GM23248 (cell line): ENCODE measurements at places on chromosomes 3 and 15. TPM values are rescaled to one million over a fixed set of nuclear protein-coding genes. Genes with fewer than 3 reads are reported as not detected.

TMC3 gene
- total RNA-seq = not detected in 2 replicates

DNA sequence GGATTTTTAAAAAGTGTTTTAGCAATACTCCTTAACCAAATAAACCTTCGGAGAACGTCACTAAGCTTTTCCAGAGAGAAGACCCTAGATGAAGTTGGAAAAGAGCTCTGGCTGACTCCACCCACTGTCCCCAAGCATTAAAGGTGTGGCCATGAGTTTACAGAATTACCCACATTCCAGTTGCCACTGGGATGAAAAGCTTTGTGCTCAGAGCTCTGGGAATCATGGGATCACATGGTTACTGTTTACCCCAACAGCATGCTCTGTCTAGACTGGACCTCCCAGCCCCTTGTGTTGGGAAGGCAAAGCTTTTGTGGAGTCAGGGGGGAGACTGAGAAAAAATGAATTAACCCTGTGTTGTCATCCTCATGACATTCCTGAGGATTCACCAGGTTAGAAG lies 55.3 kb downstream of the CCK start:
- DNase-seq = no peak

- peak; percentile 64 for DNase-seq
Observed at GRCh38 chr3:57556459-57557084, 498 bp downstream of the PDE12 start.

TRIM42 gene
- total RNA-seq = not detected in 2 replicates

DNA sequence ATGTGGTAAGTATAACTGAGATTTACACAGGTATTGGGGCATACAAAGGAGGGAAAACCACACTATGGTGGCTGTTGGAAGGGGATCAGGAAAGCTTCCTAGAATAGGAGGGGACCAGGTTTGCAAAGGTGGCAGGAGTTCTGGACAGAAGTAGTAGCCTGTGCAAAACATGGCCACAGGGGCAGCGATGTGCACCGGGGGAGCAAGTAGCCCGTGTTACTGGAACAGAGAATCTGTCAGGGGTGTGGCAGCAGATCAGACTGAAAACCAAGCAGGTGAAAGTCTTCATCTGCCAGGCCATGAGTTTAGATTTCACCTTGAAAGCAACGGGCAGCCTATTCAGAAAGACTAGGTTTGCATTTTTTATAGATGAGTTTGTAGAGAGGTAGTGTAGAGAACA lies 182.3 kb upstream of the LPP start:
- DNase-seq = no peak

CD200R1 gene
- total RNA-seq = 0.38 TPM in 1 of 2 replicates, not detected in the other

FRG2C gene
- total RNA-seq = not detected in 2 replicates

GRCh38 chr15:85688711-85689110 lies 106.0 kb downstream of the KLHL25 start:
- DNase-seq = no peak

DNA sequence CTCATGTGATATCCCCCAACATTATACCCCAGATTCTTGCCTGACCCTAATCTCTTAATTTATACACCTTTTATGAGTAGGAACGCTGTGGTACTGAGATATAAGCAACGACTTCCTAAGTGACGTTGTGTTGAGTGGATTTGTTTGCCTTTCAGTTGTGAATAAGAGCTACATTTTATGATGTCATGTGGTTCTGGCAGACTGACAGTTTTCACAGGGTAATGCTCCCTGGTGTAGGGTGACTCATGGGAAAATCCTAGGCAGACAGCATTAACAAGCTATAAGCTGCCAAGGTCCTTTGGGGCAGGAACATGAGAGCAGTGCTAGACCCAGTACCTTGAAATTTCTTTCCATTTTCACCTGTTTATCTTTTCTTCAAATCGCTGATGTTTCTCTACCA lies 11.2 kb downstream of the C3orf52 start:
- DNase-seq = peak; percentile 98

SLC28A1 gene
- not detected in 2 replicates for total RNA-seq

DNA sequence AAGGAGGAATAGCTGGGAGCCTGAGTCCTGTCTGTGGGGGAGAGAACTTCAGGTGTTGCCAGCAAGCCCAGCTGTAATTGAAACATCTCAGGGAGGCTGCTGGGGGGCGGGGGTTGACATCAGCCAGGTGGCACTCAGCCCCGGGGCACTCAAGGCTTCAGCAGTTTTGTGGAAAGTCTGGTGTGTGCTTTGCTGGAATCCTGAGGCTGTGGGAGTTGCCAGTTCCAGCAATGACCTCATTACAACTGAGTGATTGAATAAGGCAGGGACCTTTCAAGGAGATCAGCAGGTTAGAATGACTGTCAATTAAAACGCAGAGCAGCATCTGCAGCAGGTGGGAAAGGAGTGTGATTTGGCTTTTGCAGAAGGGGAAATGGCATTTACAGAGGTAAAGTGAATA lies 75.7 kb downstream of the FAM43A start:
- DNase-seq = no peak

- DNase-seq = no peak
Observed at GRCh38 chr3:147574621-147575020, 165.5 kb downstream of the ZIC1 start.

COLQ gene
- 0.32 and 1.1 TPM in 2 replicates for total RNA-seq

GRCh38 chr15:44706401-44706800 lies 4.7 kb downstream of the PATL2 start:
- no peak for DNase-seq

TGM4 gene
- not detected in 2 replicates for total RNA-seq

ZBTB38 gene
- 159 and 175 TPM in 2 replicates for total RNA-seq

AMOTL2 gene
- 336 and 347 TPM in 2 replicates for total RNA-seq

- no peak for DNase-seq
Observed at GRCh38 chr15:60602323-60602722, 123.4 kb upstream of the ICE2 start.

DNA sequence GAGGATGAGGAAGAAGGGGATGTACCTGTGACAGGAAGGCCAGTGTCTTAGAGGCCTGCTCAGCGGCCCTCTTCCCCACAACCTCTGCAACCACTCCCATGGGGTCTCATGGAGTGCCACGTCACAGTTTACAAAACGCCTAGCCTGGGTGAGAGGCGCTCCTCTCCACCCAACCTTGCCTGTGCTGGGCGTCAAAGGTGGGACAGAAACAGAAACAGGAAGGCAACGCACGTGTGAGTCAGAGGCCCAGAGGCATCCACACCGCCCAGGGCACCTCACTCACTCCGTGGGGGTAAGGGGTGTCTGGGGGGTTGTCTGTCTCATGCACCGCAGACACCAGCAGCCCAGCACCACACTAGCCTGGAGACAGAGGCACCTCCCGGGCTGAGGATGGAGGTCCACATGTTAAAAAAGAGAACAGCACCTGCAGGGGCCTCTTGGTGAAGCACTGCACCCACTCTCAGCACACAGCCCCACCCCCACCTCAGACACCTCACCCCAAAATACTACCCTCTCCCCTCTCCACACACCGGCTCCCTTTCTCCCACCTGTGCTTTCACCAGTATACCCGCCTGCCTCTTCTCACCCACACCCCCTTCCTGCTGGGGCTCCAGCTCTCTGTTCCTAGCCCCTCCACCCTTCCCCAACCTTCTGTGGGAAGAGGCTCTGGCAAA lies 4.7 kb upstream of the CALML4 start:
- no peak for DNase-seq

SPTSSB gene
- not detected in 2 replicates for total RNA-seq

GRCh38 chr15:60152386-60152785 lies 148.3 kb downstream of the FOXB1 start:
- no peak for DNase-seq

DNA sequence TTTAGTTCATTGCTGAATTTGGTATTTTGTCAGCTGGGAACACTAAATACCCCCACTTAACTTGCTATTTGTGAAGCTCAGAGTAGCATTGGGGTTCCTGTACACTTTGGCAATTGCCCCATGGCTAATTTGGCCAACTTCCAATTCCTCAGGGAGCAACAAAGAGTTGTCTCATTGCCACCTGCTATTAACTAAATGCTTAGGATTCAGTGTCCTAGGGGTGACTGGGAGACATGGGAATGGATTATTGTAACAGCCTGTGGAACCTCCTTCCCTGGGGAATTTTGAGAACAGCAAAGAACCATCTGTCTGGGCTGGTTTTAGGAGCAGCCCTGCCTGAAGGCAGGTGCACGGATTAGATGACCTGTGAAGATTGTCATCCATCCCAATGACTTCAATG lies 437.4 kb upstream of the TPRG1 start:
- DNase-seq = no peak

DNA sequence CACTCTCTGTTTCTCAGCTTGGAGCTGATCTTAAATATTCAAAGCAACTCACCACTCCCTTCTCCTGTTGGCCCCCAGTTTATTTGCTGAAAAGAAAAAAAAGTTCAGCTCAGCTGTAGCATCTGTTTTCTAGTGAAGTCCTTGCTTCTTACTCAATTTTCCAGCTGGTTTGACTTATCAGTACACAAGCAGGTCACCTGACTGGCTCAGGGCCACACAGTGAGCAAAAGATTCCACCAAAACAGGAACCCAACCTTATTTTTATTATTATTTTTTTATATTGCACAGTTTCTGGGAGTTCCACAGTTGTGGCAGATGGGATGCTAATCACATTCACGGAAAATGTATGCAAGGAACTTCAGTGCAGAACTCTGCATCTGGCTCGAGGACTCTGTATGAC lies 390.7 kb upstream of the RGMA start:
- DNase-seq = no peak

RAD51 gene
- 5.1 and 7.1 TPM in 2 replicates for total RNA-seq

GRCh38 chr15:81398910-81399551 lies 25.0 kb upstream of the TMC3 start:
- peak; percentile 58 for DNase-seq

DUOXA1 gene
- 2.4 TPM in 1 of 2 replicates, not detected in the other for total RNA-seq

DNA sequence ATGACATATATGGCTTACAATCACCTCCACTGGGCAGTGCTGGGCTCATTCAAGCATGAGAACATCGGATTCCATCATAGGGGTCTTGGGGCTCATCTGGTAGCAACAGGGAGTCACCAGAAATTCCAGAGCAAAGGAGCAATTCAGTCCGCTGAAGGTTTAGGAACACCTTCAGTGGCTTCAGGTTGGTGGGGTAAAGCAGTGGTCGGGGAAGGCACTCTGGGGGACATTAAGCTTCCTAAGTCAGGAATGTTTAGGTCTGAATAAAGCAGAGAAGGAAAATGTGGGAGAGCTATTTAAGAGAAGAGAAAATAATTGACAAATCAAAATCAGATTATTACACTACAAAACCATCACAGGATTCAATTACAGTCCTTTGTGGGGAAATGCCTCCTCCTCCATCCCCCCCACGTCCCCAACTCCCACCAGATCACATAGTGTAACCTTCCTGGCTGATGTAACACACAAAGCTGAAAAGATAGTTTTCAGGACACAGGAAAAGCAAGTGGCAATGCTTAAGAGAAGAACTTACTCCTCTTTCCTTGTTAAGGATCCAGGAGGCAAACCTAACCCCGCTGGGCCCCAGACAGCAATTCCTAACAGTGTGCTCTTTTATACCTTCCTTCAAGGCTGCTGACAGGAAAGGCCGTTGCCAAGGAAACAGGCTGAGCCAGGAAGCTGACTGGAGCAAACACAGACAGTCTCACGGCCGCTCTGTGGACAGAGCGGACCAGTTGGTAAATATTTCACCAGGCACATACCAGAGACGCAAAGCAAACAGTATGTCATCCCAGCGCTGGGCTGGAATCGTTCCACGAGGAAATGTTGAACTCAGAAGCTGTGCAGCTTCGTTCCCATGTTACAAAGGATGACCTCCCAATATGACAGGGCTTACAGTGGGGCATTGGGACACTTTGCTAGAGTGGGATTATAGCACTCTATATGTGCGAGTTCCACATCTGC lies 57.5 kb upstream of the LMCD1 start:
- DNase-seq = peak; percentile 100

DNA sequence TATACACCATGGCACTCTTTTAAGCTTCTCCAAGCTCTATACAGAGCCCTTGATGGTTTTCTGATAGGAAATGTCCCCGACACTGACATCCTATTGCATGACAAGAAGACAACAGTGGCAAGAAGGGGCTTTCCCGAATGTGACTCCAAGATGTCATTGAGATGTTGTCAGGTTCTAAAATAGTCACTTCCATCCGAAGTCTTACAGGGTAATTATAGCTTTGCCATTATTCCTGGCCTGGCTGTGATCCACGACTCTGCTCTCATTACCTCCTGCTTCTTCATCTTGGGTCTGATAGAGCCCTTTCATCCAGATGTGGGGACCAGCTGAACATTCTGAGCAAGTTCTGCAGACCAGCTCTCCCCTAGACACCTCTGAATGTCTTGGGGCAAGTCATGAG lies 40.6 kb upstream of the ADAMTS9 start:
- no peak for DNase-seq

CRYGS gene
- 0.63 and 0.76 TPM in 2 replicates for total RNA-seq

DNA sequence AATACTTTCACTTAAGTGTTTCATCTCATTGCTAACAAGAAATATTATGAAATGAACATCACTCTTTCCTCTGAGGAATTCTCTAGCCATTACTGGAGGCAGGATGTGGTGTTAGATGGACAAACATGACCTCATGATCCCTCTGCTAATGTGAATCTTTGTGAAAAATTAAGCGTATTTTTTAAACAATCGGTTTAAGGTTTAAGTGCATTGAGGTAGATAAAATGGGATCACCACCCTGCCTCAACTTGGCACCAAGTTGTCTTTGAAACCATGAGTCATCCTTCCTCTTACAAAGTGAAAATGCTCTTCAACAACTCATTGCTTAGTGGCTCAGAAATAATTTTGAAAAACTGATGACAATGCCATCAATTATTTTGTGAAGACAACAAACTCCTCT lies 76.0 kb upstream of the DCBLD2 start:
- DNase-seq = peak; percentile 91

DNA sequence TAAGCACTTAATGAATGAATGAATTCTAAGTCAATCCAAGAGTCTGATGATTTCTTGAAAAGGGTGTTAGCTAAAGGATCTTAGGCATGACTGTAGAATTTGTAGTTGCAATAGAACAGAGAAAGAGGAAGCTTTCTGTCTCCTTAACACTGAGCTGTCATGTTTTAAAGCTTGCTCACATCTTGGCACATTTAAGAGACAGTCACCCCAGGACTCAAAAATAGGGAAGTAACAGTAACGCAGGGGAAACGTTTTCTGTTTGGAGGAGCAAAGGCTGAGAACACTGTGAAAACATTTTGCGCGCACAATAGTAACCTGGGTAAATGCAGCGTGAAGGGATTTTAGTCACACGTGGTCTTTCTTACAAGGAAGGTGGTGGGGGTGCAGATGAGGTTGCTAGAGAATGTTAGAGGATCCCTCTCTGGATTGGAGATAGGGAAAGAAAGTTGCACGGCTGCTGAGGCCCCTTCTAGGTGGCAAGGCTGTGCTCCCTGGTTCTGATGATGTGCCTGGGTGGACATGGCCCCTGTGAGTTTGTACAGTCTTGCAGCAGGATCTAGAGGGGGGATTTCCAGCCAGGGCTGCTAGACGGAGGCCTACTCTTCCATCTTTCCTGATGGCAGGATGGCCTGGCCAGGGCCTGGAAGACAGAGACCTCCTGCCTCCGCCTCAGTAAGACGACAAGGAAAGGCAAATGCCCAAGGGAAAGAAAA lies 12.0 kb downstream of the STARD5 start:
- DNase-seq = peak; percentile 87

GRCh38 chr3:15010664-15011063 lies 54.5 kb downstream of the MRPS25 start:
- DNase-seq = no peak

DNA sequence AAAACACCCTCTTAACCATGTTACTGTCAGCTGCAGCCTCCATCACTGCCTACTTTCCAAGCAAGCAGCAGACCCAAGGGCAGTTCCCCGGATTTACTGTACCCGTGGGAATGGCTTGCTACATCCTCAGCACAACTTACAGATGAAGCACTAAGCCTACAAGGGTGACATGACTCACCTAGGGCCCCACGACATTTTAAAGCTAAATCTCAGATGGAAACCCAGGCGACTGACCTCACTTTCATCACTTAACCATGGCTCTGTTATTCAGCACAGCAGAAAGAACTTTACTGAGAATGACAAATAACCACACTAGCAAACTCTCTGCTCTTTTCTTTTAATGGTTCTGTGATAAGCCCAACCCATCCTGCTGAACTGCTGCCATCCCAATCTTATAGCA lies 65.6 kb downstream of the SUMF1 start:
- no peak for DNase-seq
